Stimulated activated CD8-positive, alpha-beta memory T cell treated with anti-CD3 and anti-CD28 coated beads, Interleukin-15, amount 100 ng/mL, for 24 hours (primary cell): ENCODE measurements at places on chromosomes 3 and 15.

- DNase-seq = no peak
These were observed 109.4 kb upstream of the FGF7 start for GRCh38 chr15:49313650-49314049.

DNA sequence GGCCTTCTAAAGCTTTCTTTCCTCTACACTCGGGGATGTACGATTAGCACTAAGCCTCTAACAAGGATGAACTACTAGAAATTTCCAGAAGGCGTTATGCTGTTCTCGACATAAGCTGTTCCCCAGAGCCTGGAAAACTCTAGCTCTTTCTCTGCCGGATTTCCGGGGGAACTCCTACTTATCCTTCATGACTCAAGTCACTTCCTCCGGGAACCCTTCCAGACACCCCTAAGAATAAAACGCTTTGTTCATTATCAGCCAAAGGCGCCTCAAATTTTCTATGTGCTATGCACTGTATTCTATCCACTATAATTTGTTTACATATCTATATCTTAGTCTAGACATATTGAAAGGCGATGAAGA is 455 bp upstream of the SNAP23 start:
- DNase-seq = no peak

DNA sequence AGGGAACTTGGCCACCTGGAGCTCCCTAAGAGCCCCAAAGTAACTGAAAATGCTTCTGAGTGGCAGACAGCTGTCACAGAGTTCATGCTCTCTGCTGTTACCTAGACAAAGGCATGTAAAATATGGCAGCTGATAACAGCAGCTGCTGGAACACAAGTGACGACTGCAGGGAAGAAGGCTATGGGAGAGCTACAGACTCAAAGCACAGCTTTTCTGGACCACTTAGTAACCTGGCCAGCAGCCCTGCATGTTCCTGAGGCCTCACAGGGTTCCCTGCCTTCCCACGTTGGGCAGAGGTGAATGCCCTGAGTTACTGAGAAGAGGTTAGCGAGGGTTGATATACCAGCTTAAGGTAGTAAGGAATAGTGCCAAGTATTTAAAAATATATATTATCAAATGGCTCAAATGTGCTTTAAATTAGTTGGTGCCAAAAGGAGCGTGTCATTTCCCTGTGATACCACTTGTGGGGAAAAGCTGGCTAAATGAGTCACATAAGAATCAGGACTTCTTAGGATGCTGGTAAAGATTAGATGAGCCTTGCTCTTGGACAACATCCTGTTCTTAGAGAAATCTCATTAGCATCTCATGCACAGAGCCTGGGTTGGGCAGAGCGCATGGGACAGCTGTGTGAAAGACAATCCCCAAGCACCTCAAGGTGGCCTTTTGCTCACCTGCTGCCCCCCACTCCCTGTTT is 76.4 kb upstream of the SCN5A start:
- no peak for DNase-seq

- no peak for DNase-seq
These were observed 54.0 kb upstream of the NEO1 start for GRCh38 chr15:72998226-72998625.

GRCh38 chr3:113339616-113340244 is 101.6 kb downstream of the CFAP44 start:
- no peak for DNase-seq

DNA sequence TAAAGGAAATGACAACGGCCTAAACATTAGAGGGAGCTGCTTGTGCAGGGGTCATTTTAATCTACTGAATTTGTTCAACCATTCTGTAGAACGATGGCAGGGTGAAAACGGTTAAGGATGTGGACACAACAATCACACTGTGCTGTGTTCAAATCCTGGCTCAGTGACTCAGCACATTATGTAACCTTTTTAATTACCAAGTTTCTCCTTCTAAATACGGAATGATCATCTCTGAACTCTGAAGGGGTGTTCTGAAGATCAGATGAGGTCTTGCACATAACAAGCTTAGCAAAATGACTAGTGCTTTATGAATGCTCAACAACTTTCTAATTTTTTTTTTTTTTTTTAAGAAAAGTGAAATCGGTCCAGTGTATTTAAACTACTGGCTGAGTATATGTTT is 592.8 kb downstream of the FOXP1 start:
- DNase-seq = no peak

- no peak for DNase-seq
These were observed 4.2 kb upstream of the CCR2 start for GRCh38 chr3:46349484-46350261.

DNA sequence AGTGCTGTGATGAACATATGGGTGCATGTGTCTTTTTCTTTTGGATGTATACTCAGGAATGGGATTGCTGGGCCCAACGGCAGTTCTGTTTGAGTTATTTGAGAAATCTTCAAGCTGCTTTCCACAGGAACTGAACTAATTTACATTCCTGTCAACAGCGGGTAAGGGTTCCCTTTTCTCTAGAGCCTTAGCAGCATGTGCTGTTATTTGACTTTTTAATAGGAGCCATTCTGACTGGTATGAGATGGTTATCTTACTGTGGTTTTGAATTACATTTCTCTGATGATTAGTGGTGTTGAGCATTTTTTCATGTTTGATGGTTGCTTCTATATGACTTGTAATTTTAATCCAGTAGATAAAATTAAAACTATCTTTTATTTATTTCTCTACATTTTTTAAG is 1168.6 kb upstream of the ALCAM start:
- no peak for DNase-seq

GRCh38 chr3:151604891-151605290 is 128.8 kb upstream of the AADACL2 start:
- DNase-seq = no peak

GRCh38 chr3:87997966-87998365 is 60.8 kb downstream of the CGGBP1 start:
- no peak for DNase-seq

DNA sequence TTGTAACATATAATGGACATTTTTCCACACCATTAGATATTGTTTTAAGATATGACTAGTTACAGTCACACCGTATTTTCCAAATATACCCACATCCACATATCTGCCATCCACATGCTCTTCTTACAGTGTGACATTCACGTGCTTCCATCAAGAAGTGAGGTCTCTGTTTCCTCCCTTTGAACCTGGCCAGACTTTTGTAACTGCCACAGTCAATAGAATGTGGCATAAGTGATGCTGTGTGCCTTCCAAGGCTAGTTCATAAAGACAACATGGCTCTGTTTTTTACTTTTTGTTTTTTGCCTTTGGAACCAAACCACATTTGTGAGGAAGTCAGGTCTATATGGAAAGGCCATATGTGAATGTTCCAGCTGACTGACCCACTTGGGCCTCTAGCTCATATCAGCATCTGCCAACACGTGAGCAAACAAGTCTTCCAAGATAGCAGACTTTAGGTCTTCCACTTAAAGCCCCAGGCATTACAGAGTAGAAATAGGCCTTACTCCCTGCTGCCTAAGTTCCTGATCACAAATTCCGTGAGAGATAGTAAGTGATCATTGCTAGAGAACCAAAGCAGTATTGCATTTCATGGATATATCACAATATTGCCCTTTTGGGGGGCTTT is 27.1 kb downstream of the EIF1B start:
- no peak for DNase-seq

DNA sequence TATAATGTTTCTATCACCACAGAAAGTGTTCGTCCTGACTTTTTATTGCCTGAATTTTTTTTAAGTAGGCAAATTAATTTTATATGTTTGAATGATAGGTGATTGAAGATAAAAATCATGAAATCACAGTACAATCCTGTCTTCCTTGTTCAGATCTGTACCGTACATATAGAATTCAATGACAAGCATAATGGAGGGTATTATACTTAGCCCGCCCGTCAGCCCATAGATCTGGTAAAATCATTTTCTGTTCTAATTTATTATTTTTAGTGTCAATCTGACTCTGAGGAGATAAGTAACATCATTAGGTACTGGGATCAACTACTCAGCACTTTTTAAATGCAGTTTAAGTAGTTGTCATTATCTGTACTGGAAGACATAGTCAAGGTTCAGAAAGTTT is 269.9 kb downstream of the NR2F2 start:
- DNase-seq = no peak

- DNase-seq = no peak
These were observed 3.9 kb upstream of the ATP11B start for GRCh38 chr3:182789371-182789770.

DNA sequence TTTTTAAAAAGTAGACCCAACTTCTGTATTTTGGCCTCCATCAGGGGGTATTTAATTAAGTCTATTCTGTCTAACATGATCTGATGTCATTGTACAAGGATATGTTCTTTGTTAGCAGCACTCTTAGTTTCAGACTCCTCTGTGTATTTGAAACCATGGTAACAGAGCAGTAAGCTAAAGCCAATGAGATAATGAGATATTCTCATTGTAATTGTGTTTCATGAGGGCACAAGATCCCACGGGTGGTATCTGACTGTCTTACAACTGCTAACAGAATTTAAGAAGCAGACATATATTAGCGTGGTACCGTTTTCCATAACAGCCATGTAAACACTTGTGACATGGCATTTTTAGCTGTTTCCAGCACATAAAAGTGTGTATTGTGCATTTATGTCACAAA is 251.2 kb upstream of the VEPH1 start:
- no peak for DNase-seq

DNA sequence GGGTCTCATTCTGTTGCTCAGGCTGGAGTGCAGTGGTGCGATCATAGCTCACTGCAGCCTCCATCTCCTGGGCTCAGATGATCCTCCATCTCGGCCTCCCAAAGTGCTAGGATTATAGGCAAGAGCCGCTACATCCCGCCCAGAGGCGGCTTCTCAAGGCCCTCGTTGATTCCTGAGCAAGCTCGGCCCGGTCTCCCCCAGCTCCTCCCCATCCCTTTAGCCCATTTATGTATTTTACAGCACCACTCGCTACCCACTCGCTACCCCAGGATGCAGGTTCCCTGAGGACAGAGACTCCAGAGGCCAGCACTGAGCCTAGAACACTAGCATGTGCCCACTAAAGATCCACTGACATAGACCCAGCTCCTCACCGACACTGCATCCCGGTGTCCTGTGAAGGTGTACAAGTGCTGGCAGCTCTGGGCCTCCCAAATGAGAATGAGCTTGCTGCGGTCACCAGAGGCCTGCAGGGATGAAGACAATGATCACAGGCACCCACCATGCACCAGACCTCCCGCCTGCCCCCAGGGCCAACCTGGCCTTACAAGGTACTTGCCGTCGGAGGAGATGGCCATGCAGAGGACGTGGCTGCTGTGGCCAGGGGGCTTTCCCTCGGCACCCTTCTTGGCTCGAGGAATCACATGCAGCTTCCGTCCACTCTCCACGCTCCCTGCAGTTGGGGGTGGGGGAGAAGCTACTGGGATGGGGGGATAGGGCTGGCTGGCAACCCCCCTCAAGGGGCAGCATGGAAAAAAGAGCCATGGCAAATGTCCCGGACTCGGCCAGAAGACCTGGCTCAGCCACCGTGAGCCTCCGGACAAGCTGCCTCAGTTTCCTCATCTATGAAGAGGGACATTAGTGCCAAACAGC is 5.6 kb downstream of the RRP9 start:
- no peak for DNase-seq

DNA sequence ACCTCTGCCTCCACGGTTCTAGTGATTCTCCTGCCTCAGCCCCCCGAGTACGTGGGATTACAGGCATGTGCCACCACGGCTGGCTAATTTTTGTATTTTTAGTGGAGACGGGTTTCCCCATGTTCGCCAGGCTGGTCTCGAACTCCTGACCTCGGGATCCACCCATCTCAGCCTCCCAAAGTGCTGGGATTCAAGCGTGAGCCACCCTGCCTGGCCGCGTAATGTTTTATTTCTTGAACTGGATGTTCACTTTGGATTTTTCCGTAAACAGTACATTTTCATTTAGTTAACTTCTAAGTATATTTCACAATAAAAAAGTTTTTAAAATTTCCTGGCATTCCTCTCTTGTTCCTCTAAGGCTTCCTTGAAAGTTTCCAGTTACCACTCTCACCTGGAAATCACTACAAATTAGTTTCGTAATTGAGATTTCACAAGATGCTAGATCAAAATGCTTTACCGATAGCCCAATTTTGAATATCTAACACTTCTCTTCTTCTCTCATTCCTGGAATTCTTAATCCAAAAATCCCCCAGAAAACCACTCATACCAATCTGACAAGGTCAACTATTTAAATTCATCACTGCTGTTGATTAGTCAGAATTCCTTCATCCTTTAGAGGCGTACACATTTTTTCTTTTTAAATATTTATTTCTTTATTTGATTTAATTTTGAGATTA is 44.7 kb upstream of the INO80 start:
- DNase-seq = no peak

DNA sequence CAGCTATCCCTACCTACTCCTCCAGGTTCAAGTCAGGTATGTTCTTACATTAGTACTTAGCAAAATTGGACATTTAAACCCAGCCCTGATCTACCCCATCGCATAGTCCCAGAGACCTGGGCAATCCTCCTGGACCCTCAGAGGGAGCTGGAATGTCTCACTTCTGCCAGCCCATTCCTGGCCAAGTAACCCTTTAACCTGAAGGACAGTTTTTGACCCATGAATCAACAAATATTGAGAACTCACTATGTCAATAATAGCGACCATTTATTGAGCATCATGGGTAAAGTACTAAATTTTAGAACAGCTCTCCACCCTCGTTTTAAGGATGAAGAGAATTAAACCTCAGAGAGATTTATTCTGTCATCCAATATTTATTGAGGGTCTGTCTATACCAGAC is 70.4 kb downstream of the RBPMS2 start:
- DNase-seq = no peak

- DNase-seq = no peak
These were observed 1.8 kb downstream of the KCNMB2 start for GRCh38 chr3:178538056-178538455.

DNA sequence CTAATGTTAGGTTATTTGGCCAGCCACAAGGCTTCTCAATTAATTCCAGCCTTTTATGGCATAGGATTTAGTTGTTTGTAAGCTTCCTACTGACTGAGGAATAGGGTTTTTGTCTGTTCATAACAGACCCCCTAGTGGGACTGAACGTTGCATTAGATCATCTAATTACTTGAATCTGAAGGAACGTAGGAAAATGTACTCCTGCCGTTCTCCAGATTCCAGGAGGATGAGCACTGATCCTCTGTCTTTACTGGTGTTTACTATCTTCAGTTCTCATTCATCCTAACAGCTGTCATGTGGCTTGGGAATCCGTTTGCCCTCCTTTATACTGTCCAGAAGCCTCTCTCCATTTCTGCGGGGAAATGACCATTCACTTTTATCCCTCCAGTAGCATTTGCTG is 52.7 kb downstream of the RAD54L2 start:
- DNase-seq = no peak
